ENCODE measurements at places on chromosomes 1 and 21.

- DNase-seq, result no peak
Observed at GRCh38 chr21:24955275-24955961, 651.9 kb downstream of the MRPL39 start.

- DNase-seq, result no peak
Observed at GRCh38 chr1:199898654-199899053, 128.9 kb upstream of the NR5A2 start.

- no peak for DNase-seq
Observed at GRCh38 chr1:17920881-17921640, 165.9 kb downstream of the ACTL8 start.

- DNase-seq, result no peak
Observed at GRCh38 chr1:239931341-239931740, 160.3 kb upstream of the FMN2 start.

GRCh38 chr1:181148636-181149035 is 60.1 kb downstream of the IER5 start:
- DNase-seq, result no peak

- no peak for DNase-seq
Observed at GRCh38 chr1:167824163-167824794, 89.7 kb downstream of the ADCY10 start.

DNA sequence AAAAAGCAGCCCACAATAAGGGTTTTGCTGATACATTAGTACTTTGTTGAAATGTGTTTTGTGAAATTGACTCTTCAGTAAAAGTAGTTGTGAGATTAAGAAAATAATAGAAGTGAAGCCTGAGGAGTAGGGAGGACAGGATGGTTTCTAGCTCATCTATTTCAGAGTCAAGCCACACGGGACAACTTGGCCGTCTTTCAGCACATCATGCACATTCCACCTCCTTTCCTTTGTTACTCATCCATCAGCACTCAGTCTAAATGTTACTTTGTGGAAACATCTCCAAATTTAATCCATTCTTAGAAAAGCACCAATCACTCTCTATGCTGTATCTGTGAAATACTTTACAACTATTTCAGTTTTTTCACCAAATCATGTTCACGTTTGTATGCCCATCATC is 223.3 kb downstream of the FGGY start:
- no peak for DNase-seq

- DNase-seq, result no peak
Observed at GRCh38 chr21:36966821-36967768, 626 bp upstream of the HLCS start.

DNA sequence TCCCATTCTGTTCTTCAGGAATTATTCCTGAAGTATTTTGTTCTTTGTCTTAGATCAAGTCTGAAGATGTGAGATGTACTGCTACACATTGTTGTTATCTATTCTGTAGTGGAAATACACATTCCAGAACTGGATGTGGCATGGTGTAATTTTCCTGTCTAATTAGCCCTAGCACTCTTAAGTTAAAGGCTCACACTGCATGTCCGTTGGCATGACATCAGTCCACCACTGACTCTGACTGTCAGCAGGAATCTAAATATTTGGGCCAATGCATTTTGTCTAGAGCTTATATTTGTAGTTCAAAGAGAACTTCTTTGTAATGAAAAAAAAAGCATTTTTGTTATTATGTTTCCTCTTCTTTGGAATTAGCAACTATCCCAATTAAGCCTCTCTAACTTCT is 201.0 kb downstream of the S1PR1 start:
- no peak for DNase-seq

DNA sequence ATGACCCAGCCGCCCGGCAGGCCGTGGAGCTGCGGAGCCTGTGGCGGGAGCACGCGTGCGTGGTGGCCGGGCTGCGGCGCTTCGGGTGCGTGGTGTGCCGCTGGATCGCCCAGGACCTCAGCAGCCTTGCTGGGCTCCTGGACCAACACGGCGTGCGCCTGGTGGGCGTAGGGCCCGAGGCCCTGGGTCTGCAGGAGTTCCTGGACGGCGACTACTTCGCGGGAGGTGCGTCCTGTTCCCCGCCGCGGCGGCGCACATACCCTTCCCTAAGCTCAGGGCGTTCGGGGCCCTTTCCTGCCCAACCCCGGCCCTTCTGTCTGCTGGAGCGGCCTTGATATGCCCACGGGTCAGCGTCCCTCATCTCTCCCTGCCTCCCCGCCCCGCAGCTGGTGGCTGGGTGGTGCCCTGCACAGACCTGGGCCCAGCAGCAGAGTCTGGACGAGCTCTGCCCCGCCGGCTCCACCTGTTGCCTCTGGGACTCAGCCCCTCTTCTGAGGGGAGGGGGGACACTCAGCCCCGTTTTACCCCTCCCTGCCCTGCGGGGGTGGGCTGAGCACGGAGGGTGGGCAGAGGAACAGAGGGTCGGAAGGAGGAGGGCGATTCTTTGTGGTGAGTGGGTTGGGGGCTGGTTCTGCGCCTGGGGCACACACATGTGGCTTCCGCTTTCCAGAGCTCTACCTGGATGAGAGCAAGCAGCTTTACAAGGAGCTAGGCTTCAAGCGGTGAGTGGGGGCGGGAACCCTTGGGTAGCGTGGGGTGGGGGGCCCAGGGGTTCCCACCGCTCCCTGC is 688 bp downstream of the PRXL2B start:
- no peak for DNase-seq

- peak; percentile 3 for DNase-seq
Observed at GRCh38 chr1:228273720-228274451, 66.0 kb downstream of the OBSCN start.

- no peak for DNase-seq
Observed at GRCh38 chr1:162159515-162159914, 90.0 kb downstream of the NOS1AP start.

DNA sequence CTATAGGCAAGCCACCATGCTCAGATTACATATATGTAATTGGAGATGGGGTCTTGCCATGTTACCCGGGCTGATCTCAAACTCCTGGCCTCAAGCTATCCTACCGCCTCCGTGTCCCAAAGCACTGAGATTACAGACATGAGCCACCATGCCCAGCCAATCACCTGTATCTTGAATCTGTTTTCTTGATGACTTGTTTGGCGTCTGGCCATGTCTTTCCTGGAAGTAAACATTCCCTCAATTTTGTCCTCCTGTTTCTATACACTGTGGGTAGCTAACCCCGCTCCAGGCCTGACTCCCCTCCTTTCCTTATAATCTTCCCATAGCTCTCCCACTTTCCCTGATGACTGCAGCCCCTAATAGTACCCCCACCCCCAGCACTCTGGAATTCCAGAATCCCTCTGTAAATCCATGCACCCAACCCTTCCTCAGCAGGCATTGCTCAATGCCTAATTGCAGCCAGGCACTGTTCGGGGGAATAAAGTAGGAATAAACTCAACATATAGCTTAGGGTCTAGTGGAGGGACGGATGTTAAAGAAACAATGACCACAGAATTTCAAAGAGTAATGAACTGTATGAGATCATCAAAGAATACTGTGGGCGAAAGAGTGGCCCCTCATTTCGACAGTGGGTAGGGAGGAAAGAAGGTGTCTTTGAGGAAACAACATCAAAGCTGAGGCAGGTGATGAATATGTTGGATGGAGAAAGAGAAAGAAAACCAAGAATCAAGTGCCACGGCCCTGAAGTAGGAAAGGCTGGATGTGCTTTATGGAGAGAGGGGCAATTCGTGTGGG is 161.5 kb downstream of the ADSS2 start:
- no peak for DNase-seq

DNA sequence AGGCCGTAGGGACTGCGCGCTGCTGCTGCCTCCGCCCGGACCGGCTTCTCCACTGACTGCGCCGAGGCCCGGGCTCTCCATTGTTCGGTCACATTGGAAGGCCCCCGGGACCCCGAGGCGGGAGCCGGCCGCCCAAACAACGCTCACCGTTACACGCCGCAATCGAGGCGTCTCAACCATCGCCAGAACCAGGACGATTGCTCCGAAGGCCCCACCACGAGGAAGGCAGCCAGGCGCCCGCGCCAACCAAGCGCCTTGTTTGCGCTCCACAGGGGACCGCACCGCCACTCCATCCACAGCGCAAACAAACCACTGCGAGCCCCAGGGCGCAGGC is 595 bp downstream of the GLUL start:
- no peak for DNase-seq

DNA sequence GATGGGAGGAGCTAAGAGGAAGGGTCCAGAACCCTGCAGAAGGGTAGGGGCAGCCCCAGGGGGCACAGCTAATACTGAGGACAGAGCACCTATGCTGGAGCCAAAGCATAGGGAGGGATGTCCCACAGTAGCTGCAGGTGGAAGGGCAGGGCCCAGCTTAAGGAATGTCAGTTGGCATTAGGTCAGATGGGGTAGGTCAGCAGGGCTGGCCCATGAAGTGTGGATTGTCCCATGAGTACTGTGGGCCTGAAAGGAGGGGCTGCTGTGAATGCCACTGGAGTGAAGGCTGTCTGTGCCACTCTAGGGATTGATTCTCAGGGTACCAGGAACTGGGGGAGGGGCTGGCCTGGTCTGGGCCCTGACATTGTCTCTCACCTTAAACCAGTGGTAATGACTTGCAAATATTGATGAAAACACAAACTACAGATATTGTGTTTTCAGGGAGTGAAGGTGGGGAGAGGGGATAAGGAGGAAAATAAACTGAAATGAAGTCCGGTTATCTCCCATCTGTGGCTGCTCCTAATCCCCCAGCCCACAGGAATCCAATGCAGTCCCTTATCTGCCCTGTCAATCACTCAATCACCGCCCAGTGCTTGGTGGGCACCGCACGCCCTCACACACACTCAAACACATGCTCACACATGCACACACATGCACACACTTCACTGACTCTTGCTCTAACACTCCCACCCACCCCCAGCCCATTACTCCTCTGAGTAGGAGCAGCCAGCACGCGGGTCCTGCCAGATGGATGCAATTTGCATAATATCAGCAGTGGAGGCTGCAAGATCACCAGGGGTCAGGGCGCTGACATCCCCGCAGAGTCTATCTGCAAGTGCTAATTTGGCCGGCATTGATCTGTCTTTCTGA is 27.8 kb downstream of the DMAP1 start:
- no peak for DNase-seq

DNA sequence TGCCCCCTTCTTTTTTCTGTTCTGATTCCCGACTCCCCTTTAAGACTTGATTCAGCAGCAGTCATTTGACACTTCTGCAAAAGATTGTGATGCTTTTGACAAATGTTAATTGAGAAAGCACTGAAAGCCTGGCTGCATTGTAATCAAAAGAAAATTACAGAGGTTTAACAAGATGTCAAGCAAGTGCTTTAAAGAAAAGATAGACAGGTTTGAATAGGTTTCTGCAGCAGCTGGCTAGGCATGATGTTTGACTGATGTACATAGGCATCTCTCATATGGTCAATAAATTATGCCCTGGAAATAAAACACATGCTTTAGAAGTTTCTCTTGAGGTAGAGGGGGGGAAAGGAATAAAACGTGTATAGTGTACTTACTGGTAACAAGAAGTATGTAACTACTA is 147.8 kb downstream of the ADGRL2 start:
- DNase-seq, result no peak

GRCh38 chr1:228314315-228314657 is 92.3 kb downstream of the TRIM11 start:
- DNase-seq, result no peak

Data from omental fat pad (tissue), 4 donors.